ENCODE measurements at places on chromosomes 4 and X.
A peak's percentile ranks its signal among the peaks of the same experiment; 100 is the strongest.

- no peak for DNase-seq
These were observed 28.2 kb downstream of the PHKA1 start for GRCh38 chrX:72685810-72686456.

DNA sequence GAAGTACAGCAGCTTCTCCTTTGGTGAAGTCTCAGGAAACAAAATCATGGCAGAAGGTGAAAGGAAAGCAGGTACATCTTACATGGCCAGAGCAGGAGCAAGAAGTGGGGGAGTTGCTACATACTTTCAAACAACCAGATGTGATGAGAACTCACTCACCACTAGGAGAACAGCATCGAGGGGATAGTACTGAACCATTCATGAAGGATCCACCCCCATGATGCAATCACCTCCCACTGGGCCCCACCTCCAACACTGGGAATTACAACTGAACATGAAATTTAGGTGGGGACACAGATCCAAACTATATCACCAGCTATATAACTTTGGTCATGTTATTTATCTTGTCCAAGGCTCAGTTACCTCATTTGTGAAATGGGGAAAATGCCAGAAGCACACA is 159.4 kb downstream of the OPHN1 start:
- DNase-seq: no peak

GRCh38 chr4:97349468-97350186 is 793.6 kb downstream of the STPG2 start:
- no peak for DNase-seq

- DNase-seq: no peak
These were observed 265.7 kb upstream of the PCDH7 start for GRCh38 chr4:30454504-30454903.

DNA sequence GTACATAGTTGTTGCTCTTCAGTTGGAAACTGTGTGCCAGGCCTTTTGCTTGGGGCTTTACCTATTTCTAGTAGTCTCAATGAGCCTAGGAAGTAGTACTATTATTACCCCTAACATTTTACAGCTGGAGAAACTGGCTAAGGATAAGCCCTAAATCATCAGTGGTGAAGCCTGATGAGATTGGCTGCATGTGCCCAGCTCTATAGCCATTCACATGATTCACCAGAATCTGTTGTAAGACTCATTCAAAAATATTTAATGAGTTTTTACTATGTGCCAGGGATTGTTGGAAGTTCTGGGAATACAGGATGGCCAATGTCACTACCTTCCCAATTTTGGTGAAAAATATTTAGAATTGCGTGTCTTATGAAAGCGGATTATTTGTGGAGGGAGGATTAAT is 2.8 kb downstream of the KIT start:
- no peak for DNase-seq

DNA sequence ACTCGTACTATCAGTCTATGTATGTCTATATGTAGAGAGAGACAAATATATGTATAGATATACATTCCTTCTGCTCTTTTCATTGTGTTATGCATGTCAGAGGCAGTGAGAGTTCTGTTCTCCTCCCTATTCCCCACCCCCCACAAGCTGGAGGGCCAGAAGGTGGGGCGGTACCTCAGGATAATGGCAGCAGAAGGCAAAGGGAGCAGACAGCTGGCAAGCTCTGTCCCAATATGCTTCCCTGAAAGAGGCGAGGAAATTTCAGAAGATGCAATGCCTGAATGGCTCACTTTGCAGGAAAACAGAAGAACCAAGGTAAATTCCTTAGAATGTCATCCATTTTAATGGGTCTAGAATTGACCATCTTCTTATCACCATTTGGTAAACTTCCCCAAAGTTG is 114.4 kb downstream of the NAA11 start:
- no peak for DNase-seq

- DNase-seq: no peak
These were observed 49.1 kb upstream of the DHRSX start for GRCh38 chrX:2549876-2550275.

DNA sequence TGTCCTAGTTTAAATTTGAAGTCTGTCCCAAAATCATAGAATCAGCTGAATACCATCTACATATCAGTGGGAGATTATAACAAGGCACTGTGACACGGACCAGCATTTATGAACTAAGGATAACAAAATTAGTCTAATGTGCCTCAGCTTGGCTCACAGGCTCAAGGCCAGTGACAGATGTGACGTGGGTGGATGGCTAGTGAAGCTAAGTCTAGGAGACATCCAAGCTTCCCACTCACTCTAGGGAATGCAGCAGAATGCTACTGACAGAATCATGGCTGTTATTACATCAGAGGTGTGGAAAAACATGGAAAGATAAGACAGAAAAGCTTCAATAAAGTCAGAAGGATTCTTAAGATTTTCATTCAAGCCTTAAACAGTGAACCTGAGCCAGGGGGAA is 329.9 kb downstream of the NAF1 start:
- no peak for DNase-seq

GRCh38 chrX:109393859-109394258 is 88.0 kb downstream of the GUCY2F start:
- DNase-seq: no peak

DNA sequence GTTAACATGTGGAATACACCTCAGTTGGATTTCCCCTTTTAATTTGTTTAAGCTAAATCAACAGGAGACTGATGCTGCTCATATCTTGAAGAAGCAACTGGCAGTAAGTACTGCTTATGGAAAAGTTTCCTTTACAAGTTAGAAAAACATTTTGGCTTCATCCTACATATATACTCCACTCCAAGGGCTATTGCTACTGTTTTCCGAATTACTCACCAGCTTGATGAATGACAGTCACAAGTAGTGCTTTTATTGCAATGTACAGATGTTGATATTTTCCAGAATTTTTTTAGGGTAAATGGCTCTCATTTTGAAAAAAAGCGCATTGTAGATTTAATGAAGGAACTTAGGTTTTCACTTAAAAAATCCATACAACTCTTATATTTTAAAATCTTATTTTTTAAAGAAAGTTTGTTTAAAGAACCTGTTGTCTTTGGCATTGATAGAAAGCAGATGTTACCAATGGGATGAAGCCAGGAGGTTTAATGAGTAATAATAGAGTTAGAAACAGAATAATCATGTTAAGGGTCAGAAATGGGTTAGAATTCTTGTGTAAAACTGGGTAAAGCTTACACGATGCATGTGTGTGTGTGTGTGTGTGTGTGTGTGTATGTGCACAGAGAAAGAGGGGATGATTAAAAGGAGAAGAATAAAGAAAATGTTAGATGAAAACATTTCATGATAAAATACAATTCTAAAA is 272.9 kb downstream of the CFAP299 start:
- DNase-seq: no peak

GRCh38 chr4:83219344-83220331 is 65.0 kb downstream of the COQ2 start:
- peak; percentile 47 for DNase-seq

DNA sequence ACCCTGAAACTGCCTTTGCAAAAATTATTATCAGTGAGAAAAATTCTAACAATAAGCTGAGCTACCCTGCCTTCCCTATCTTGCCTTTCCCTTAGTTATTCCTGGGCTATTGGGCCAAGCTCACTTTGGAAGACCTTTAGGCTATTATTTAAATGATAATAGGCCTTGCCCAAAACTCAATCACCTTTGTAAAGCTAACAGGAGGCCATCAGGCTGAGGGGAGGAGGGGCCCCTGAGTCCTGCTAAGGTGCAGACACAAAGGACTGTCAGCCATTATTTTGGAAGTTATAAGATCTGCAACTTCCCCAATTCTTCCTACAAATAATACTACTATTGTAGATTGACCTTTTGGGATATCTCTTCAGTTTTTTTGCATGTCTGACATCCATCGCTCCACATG is 278.8 kb upstream of the DIAPH2 start:
- no peak for DNase-seq

DNA sequence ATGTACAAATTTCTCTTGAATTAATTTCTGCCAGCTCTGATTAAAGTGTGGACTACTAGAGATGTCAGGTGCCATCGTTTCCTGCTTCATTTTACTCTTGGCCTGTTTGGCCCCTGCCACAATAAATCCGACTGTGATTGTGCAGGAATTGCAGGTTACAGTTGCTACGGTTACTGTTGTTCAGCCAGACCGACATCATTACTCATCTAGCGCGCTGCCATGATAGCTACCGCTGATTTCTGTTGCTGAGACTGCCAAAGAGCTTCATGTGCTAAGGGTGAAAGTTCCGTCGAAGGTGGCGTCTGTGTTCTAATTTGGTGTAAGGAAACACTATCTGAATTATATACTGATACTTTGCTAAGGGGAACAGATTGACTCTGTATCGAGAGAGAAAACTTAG is 22.1 kb downstream of the SLIT2 start:
- DNase-seq: no peak

- no peak for DNase-seq
These were observed 343.0 kb downstream of the OPHN1 start for GRCh38 chrX:68090266-68090665.

- no peak for DNase-seq
These were observed at the start of gene BTK for GRCh38 chrX:101385795-101386541. TSS of gene BTK (minus strand) at chrX:101386191. CDS start at chrX:101375284, 10,907 bp downstream.

DNA sequence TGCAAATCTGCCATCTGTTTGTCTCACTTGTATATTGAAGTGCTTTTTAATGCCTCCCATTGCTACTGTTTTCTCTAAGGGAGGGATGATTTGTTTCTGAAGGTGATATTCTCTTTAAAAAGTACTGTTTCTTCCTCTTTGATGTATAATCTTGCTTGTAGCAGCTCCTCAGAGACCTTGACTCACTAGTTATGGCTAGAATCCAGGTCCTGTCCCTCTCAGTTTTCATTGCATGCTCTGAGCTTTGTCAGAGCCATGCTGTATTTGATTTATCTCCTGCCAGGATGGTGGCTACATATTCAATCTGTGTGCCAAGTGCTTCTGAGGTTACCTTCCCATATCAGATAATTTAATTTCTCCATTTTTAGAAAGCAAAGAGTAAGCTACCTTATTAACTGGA is 56.0 kb downstream of the GLUD2 start:
- no peak for DNase-seq

- DNase-seq: no peak
These were observed 582.6 kb upstream of the ACTRT1 start for GRCh38 chrX:128634754-128635153.

- no peak for DNase-seq
These were observed 44.3 kb downstream of the CD40LG start for GRCh38 chrX:136692271-136692670.

DNA sequence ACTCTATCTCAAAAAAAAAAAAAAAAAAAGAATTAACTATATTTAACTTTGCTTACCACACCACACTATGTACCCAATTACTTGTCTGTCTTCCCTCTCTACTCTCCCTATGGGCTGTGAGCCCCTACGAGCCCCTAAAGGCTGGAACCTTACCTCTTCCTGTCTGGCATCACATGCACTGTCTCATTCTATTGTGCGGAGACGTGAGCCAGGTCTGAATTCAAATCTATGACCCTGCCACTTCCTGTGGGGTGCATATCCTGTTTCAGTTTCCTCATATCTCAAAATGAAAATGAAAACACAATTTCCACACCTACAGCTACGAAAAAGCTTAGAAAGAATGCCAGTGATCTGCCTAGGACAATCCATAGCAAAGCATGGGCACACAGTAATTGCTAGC is 42.9 kb upstream of the HS3ST1 start:
- DNase-seq: peak; percentile 83

DNA sequence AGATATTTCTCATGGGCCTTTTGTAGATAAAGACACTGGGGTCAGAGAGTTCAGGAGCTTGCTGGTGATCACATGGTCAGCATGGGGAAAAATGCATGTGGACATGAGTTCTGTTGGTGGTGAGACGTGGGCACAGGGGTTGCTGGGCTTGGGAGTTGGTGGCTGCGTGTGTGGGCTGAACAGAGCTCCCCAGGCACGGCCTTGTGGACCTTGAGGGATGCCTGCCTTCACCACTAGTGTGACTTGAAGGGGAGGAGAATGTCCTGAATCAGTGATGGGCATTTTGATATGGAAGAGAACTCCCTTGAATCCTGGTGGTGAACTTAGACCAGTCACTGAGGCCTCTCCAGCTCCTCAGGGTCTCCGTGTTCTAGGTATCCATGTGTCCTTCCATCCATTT is 8.9 kb downstream of the CD99 start:
- DNase-seq: no peak

DNA sequence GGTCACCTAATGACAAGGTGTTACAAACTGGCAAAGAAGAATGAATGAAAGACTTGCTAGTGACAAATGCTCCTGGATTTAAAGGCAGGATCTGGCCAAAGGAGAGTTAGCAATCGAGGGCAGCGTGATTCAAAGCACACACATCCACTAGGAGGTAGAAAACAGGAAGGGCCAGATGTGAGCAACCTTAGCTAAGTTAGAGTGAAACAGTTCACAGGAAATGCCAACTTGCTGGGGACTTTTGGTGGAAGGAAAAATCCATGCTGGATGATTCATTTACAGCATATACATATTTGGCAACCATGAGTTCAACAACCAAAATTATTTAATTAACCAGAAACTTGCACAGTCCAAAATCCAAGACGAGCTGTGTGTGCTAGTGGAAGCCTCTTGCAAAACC is 276.9 kb downstream of the PTTG2 start:
- no peak for DNase-seq

- no peak for DNase-seq
These were observed 548.1 kb downstream of the PACRGL start for GRCh38 chr4:21248331-21248730.

DNA sequence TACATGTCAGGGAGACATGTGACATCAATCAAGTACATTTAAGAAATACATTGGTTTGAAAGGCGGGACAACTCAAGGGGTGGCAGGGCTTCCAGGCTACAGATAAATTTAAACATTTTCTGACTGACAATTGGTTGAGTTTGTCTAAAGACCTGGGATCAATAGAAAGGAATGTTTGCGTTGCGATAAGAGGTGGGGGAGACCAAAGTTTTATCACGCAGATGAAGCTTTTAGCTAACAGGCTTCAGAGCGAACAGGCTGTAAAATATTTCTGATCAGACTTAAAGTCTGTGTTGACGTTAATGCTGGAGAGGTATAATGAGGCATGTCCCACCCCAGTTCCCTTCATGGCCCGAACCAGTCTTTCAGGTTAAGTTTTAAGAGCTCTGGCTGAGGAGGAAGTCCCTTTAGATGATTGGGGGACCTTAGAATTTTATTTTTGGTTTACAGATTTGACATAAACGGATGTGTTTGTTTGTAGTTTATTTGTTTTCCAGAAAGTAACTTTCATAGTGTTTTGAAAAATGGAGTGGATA is 346.7 kb upstream of the RASGEF1B start:
- no peak for DNase-seq

GRCh38 chr4:40349561-40350198 is 14.5 kb downstream of the CHRNA9 start:
- no peak for DNase-seq

DNA sequence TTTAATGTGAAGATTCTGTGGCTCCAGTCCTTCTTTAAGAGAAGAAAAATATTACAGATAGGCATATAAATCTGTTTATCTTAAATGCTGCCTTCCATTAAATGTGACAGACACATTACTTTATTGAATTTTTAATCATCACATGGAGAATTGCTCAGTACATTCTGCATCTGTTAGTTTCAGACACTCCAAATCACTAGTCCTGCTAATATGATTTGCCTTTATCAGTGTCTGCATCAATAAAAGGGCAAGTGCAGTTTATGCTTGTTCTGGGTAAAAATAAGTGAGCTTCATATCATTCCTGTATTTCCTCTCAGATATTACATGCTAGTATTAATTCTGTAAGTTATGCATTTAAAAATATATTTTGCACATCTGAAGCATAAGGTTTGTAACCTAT is 666.4 kb downstream of the TECRL start:
- DNase-seq: no peak

Data from CD4-positive, alpha-beta T cell treated with Interleukin-17A for 1 hour (primary cell).